ENCODE measurements at places on chromosomes 2 and 18.

DNA sequence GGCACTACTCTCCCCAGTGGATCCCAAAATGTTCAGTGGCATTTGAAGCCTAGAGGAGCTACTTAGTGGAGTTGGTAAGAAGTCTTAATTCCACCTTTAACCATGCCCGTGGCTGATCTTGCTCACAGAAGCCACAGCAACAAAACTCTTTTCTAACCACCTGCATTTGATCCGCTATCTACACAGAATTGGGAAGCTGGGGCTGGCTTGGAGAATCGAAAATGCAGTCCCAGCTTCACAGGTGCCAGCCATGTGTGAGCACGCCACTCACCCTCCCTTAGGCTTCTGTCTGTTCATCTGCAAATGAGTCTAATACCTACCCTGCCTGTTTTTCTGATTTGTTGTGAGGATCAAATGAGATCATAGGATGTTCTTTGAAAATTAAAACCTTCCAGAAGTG lies 182.6 kb downstream of the BCL11A start:
- DNase-seq, result no peak

- DNase-seq, result peak; percentile 22
Observed at GRCh38 chr18:63319383-63320122, at the start of gene BCL2. Gene BCL2 (minus strand): TSS chr18:63319769.

GRCh38 chr2:182038576-182038975 lies 52.9 kb downstream of the PPP1R1C start:
- peak; percentile 45 for DNase-seq

- no peak for DNase-seq
Observed at GRCh38 chr2:168794968-168795367, 7.5 kb upstream of the NOSTRIN start.

DNA sequence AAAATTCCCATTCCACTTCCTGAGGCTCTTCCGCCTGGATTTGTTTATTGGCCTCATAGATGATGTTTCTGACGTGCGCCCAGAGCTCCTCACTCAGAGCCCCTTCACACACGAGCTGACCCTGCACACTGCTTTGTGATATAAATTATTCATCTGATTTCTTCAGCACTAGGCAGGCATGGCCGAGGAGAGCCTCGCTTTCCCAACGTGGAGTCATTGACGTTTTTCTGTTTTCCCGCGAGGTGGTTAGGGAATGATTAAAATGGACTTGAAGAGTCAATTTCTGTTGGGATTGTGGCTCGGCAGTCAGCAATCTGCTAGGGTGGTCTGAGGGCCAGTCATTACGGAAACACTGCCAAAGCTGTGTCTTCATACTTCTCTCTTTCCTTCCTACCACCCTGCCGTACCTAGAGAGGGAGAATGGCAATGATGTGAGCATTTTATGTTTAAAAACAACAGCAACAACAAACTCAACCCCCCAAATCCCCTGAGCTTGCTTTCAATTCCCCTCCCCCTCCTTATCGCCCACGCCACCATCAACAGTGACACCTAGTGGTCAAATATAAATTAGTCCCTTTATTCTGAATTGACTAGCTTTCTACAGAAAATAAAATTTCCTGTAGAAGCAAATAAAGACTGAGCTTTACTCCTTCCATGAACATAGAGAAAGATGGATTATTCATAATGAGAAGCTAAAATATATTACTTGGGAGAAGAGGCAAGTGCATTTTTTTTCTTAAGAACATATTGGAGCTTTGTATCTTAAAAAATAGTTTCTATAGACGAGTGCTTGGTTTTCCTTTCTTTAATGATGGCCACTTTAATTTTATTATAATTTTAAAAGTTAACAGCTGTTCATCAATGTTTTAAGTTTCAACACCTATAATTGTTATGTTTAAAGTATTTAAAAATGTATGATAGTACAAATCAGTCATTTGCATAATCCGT lies 285.1 kb downstream of the MTX2 start:
- peak; percentile 71 for DNase-seq

GRCh38 chr2:226304308-226304707 lies 495.3 kb downstream of the IRS1 start:
- no peak for DNase-seq

DNA sequence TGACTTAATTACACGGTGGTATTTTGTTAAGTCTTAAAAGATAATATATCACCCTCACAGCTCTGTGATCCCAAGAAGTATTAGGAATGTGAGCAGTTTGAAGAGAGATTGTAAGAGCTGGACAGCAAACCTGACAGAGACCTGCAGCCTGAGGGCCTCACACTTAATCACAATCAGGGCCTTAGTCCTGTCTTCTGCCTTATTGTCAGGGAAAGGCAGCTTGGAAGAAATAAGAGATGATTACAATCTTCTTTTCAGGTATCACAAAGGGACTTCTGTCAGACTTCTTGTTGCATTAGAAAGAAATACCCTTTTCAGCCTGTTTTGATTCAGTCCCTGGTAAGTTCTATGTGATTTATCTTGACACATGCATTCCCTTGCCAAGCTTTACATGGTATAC lies 1433.8 kb upstream of the SLC39A10 start:
- DNase-seq, result no peak

- DNase-seq, result peak; percentile 81
Observed at GRCh38 chr18:5463390-5463789, 80.4 kb downstream of the EPB41L3 start.

DNA sequence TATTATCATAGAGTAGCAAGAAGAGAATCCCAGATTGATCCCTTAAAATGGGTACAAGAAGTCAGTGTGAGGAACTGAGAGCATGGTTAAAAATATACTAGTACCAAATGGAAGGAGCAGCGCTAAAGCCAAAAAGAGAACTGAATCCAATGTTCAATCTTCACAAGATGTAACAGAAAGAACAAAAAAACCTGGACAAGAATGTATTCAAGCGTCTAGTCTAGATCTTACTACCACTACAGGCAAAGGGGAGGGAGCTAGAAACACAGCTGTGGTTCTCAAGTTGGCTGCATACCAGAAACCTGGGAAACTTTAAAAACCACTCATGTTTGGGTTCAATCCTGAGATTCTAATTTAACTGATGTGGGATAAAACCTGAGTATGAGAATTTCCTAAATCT lies 57.5 kb downstream of the PIAS2 start:
- no peak for DNase-seq

- DNase-seq, result no peak
Observed at GRCh38 chr2:224025874-224026273, 13.2 kb downstream of the SERPINE2 start.

GRCh38 chr2:2805263-2805662 lies 474.2 kb upstream of the MYT1L start:
- no peak for DNase-seq

- DNase-seq, result no peak
Observed at GRCh38 chr18:34841891-34842290, 131.8 kb downstream of the DTNA start.

GRCh38 chr18:61887838-61888237 lies 5.0 kb downstream of the RNF152 start:
- DNase-seq, result no peak

DNA sequence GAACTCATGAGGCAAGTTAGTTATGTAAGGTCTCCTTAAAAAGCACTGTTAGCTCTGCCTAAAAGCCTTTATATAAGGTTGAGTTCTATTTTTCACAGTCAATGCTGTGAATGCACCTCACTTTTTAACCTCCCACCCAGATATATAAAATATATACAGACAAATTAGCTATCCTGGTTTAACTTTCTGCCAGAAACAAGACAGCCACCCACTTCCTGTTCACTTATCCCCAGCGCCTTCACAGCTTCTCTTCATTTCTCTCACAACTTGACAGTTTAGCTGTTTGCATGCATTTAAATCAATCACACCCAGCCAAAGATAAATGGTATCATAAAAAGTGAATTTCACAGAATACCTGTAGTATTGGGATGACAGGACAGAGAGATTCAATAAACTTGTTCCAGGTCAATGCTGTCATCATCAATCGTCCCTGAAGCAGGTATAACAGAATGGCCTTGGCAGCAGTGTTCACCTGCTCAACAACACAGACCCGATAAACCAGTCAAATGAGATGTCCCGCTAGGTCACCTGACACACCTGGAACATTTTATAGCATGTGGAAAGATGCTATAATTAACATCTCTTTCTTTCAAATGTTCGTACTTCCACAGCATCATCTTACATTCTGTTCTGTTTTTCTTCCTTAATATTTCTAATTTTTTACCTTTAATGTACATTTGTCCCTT lies 55.7 kb downstream of the RTTN start:
- no peak for DNase-seq

- DNase-seq, result no peak
Observed at GRCh38 chr2:133266926-133267590, 301.2 kb downstream of the NCKAP5 start.

DNA sequence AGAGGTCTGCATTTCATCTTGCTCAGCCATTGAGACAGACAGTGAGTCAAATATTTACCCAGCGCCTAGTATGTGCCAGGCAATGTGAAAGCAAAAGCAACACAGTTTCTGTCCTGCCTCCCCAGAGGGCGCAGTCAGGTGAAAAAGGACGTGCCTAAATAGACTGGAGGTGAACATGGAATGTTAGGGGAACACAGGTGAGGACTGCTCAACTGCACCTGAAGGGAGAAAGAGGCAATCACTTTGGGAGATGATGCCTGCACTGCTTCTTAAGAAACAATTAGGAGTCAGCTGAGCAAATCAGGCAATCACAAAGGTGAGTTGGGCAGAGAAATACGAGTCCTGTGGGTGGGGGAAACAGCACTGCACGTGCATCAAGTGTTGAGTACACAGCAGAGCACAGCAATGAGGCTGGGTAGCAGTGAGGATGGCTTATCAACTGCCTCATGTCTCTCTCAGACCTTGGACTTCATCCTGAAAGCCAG lies 218.3 kb upstream of the SMAD7 start:
- no peak for DNase-seq

DNA sequence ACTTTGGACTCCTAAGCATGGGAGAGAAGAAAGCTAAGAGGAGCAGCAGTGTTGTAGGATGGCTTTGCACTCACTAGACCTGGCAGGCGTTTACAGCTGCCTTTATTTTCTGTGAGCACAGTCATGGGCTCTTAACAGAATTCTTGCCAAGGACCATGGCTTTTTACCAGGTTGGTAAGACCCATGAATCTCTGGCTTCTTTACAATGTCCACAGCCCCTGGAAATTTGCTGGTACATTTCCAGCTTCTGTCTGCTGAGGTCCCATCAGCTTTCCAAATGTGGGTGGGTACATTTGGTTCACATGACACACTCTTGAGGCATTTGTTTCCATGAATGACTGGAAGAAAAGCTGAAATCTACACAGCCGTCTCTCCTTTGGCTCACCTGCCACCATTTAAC lies 162.7 kb downstream of the PPP1R1C start:
- DNase-seq, result no peak

DNA sequence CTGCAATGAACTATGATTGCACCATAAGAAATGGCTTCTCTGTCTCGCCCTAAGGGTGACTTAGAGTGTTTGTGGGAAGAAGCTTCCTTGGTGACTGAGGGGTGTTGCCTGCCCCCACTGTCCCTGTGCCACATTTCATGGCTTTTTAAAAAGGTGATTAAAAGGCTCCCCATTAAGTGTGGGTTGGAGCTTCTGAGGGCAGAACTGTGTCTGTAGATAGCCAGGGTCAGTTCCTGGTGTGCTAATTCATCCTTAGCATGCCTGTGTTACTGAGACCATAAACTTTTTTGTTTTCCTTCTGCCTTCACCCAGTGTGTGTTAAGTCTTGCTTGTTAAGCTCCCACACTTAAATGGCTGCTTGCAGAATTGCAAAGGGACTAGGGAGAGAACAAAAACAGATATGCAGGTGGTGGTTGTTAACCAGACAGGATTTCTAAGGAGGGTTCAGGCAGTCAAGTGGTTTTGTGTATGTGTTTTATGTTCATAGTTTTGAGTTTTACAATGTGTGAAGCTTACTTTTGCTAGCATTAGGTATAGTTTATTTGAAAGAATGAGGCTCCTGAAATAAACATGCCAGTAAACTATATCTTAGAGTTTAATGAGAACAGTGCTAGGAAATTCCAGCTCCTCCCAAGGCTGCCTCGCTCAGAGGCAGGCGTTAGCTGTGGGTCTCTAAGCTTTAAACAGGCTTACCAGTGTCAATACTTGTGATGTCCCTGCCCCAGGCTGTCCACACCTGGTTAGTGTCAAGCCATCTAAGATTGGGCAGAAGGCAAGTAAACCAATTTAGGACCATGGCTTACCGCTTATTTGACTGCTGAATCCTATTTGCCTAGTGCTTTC lies 14.5 kb downstream of the CERS6 start:
- no peak for DNase-seq

GRCh38 chr2:48228345-48228684 lies 301.6 kb upstream of the STON1 start:
- no peak for DNase-seq

GRCh38 chr18:46174342-46175041 lies 70.3 kb downstream of the HAUS1 start:
- peak; percentile 41 for DNase-seq

DNA sequence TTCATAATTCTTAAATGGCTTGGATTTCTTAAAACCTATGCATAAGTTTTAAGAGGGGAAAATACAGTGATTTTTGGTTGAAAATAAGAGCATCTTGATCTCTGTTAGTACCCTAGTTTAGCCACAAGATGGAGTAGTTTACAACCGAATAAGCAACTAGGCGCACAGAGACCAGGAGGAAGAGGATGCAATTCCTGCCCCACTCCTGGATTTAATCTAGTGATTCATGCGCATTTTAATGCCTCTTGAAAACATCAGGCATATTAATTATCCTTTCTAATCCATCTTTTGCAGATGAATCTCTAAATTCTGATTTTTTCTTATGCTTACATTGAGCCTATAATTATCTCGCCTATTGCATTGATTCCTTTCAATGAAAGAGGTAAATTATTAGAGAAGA lies 76.7 kb downstream of the MRPS9 start:
- peak; percentile 85 for DNase-seq

GRCh38 chr2:98441706-98442450 lies 2.8 kb upstream of the INPP4A start:
- no peak for DNase-seq

All from AG08395 (cell line).